Stimulated activated CD4-positive, alpha-beta T cell treated with anti-CD3 and anti-CD28 coated beads, Interleukin-1b, Interleukin-23, amount 100 ng/mL, for 1 hour (primary cell): ENCODE measurements at places on chromosomes 3 and 15.

- DNase-seq, result no peak
Measured at GRCh38 chr3:112785321-112786001, 61.2 kb downstream of the CD200R1L start.

GRCh38 chr3:10474847-10475246 lies 30.5 kb downstream of the ATP2B2 start:
- no peak for DNase-seq

DNA sequence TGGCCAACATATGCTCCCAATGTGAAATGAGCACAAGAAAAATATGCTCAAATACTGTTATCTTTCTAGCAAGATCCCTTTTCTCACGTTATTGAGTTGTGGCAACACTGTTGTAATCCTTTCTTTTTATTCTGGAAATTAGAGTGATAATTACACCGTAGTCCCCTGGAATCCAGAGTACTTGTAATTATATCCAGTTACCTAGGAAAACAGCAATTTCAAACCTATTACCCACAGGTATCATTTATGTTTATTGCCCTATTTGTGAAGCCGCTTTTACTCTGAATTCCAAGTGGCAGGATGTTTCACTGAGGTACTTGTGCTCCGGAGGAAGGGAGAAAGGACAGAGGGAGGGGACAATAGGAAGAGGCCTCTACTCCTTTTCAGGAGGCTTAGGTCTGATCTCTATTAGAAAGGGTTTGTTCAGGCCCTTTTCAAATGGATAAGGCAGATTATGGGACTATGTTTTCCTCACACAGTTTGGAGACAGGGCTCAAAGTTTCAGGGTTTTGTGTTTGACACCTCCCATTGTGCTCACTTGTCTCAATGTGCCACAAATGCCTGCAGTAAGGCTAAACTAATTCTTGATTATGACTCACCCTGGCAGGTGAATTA lies 646.6 kb downstream of the TUSC7 start:
- no peak for DNase-seq

DNA sequence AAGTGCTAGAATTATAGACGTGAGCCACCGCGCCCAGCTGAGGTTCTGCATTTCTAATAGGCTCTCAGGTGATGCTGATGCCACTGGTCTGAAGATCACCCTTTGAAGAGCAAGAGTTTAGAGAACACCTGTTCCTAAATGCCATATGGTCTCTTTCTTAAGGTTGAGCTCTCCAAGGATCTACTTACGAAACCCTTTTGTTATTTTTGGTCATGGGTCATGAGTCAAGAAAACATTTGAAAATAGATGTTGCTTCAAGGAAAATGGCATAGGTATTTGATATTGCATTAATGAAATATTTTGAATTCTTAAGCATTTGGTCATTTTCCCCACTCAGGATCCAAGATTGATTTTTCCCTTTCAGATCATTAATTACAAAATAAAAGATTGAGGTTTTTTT lies 74.7 kb upstream of the SOX2 start:
- DNase-seq, result no peak

DNA sequence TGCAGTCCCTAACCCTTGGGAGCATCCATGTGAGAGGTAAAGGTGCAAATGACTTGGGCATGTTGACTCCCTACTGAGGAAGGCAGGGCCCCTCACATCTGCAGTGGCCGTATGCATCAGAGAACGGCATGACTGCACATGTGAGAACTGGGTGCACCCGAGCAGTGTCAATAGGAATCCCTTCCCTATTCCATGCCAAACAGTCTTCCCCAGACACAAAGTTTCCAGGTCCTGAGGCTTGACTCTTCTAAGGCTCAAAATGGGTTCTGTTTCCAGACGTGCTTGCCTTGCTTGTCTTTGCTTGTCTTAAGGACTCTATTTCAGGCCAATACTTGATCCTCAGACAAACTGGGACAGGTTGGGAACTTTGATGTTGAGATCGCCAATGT lies 20.5 kb upstream of the ANPEP start:
- no peak for DNase-seq
